ENCODE measurements at places on chromosomes 1 and 21.

DNA sequence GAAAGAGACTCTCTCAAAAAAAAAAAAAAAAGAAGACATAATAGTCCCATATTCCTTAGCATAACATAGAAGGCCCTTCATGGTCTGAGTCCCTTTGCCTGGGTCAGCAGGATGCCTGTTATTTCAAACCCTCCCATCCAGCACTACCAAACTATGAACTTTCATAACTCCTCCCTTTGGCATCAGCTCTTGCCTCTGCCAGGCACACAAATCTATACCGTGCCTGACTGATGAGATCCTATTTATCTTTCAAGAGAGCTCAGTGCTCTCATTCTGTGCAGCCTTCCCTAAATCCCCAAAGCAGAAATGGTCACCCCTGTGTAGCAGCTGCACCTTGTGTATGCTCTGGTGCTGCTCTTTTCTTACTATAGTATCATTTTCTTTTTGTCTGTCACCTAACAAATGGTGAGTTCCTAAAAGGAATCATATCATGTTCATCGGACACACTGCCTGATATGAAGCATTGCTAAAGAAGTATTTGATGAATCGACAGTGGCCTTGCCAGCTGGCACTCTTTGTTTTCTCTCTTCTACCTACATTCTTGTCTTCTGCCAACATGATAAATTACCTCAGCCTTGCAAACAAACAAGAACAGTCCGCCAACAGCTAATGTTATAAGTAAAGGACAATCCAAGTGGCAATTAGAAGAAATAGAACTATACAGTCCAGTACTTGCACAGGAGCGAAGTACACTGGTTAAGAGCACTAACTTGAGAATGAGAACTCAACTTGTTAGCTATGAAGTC, 29.9 kb downstream of the FMO4 start:
- no peak for DNase-seq

GRCh38 chr1:236035681-236036101, 29.2 kb downstream of the NID1 start:
- peak; percentile 47 for DNase-seq

DNA sequence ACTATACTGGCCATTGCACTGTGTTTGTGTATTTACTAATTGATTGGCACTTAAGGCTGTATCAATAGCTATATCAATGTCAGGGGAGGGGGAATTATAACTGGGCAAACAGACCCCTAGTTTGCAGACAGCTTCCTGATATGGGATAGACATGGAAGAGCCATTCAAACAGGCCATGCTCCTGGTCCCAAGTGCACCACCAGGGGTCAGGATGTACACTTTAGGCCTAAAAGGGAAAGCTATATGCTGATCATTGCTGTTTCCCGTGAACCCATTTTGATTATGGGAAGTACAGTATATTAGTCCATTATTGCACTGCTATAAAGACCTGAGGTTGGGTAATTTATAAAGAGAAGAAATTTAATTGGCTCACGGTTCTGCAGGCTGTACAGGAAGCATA, 124.9 kb upstream of the BACE2 start:
- no peak for DNase-seq

DNA sequence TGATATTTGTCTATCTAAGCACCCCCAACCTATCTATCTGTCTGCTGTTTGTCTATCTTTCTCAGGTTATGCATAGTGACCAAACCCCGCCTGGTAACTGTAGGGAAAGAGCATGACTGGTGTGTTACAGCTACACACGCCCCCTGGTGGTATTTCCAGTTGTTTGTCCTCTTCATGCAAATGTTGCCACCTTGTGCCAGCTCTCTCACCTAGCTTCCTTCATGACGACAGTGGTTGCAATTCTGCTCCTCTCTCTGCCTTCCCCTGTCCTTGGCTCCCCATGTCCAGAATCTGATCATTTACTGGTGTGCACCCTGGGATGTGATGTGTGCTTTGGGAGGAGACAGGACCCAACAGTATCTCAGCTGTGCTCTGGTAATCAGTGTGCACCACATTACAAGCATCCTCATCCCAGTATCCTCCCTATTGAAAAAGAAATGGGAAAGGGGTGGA, 8.1 kb upstream of the INKA2 start:
- peak; percentile 91 for DNase-seq

DNA sequence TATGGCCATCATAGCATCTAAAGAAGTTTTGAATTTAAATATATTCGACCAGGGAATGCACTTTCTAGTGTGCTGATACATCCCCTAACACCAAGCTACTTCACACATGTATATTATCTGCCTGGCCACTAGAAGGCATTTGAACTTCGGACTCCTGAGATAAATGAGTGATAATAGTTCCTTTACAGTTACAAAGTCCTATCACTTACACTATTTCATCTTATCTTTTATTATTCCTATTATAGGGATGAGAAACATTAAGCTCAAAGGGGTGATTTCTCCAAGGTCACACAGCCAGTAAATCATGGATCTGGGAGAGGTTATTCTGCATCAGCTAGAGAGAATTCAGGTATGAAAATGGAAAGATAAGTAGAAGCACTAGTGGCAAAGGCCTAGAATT, 40.3 kb downstream of the GPATCH2 start:
- no peak for DNase-seq

GRCh38 chr1:17447501-17447992, 8.1 kb upstream of the RCC2 start:
- no peak for DNase-seq

DNA sequence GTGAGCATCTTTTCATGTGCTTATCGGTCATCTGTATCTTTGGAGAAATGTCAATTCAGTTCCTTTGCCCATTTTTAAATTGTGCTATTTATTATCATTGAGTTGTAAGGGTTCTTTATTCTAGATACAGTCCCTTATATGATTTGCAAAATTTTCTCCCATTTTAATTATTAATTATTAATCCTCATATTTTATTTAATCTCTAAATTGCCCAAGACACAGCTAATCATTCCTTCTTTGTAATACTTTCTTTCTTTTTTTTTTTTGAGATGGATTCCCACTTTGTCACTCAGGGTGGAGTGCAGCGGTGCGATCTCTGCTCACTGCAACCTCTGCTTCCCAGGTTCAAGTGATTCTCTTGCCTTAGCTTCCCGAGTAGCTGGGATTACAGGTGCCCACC, 13.1 kb upstream of the TENT5B start:
- DNase-seq, result no peak

- DNase-seq, result no peak
Observed at GRCh38 chr1:212606395-212607205, 2.0 kb upstream of the ATF3 start.

DNA sequence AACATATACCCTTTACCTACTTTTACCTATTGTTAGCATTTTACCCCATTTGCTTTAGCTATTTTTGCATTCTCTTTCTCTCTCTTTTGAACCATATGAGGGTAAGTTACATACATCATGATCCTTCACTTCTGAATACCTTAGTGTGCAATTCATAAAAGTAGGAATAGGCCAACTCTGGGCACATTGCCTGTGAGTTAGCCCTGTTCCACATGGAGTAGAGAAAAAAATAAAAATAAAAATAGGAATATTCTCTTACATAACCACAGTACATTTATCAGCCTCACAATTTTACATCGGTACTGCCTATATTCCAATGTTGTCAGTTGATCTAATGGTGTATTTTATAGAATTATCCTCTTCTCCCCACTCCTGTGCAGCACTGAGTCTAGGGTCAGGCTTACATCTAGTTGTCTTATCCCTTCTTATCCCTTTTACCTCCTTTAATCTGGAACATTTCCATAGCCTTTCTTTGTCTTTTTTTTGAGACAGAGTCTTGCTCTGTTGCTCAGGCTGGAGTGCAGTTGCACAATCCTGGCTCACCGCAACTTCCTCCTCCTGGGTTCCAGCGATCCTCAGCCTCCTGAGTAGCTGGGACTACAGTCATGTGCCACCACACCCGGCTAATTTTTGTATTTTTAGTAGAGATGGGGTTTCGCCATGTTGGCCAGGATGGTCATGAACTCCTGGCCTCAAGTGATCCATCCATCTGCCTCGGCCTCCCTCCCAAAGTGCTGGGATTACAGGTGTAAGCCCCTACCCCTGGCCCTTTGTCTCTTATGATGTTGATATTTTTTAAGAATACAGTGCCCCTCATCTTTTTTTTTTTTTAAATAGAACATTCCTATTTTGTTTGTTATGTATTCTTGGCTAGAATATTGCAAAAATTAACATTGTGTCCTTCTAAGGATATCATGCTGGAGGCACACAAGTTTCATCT, 11.1 kb upstream of the SLC30A1 start:
- peak; percentile 87 for DNase-seq

- DNase-seq, result no peak
Observed at GRCh38 chr1:3207217-3207848, 138.3 kb downstream of the PRDM16 start.

DNA sequence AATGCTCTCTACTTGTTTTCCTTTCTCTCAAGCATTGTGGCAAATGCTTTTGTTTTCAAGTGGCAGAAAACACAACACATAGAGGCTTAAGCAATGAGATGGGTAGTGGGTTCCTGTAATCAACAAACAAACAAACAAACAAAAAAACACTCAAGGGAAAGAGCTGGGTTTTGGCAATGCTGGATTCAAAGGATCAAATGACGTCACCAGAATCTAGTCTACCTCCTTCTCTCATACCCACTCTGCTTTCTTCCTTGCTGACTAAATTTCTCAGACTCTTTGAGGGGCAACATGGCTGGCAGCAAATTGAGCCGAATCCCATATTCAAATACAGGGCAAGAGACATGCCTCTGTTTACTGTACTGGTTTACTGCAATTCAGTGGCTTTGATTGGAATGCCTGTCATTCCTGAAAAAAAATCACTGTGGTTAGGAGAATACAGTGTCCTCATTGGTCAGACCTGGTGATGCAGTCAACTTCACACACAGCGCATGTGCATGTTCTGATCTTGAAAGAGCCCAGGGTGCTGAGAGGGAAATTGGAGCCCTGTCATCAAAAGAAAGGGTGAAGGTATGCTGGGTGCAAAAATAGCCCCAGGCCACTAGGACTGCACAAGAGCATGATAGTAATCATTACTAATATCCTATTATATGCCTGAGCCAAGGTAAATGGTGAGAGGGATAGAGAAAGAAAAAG, 356.2 kb downstream of the KCTD3 start:
- DNase-seq, result no peak

GRCh38 chr1:180376253-180376652, 126.1 kb downstream of the ACBD6 start:
- DNase-seq, result no peak

- no peak for DNase-seq
Observed at GRCh38 chr21:28561772-28562171, 430.9 kb downstream of the LTN1 start.

- no peak for DNase-seq
Observed at GRCh38 chr1:171296897-171297296, 17.1 kb upstream of the FMO4 start.

- DNase-seq, result no peak
Observed at GRCh38 chr1:221631556-221631955, 110.3 kb downstream of the DUSP10 start.

DNA sequence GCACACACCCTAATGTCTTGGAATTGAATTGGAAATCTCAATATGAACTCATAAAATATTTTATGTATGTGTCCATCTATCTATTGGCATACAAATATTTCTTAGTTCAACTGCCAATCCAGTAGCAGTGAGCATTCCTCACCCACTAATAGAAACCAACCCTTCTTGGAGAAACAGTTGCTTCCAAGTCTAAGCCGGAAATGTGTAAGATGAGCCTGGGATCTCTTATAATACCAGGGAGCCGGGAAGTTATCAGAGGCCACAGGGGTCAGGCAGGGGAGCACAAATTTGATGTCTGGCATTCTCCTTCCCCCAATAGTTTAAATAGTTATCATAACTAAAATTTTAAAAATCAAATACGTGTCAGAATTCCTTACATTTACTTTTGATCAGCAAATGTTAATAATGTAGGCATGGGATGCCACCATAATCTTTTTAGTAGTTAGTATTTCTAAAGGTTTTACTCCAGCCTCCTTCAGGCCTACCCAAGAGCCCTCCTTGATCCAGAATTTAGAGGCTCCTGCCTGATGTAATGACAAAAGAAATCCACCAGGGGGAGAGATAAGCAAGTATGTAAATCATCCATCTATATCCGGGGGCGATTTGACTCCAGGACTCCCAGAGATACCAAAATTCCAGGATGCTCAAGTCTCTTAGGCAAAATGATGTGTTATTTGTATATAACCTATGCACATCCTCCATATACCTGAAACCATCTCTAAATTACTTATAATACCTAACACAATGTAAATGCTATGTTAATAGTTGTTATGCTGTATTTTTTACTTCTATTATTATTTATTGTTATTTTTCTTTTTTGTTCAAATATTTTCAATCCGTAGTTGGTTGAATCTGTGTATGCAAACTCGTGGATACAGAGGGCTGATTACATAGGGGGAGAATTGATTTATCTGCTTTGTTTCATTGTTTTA, 218.7 kb upstream of the COA6 start:
- peak; percentile 85 for DNase-seq

- no peak for DNase-seq
Observed at GRCh38 chr1:221172841-221173240, 293.6 kb downstream of the HLX start.

DNA sequence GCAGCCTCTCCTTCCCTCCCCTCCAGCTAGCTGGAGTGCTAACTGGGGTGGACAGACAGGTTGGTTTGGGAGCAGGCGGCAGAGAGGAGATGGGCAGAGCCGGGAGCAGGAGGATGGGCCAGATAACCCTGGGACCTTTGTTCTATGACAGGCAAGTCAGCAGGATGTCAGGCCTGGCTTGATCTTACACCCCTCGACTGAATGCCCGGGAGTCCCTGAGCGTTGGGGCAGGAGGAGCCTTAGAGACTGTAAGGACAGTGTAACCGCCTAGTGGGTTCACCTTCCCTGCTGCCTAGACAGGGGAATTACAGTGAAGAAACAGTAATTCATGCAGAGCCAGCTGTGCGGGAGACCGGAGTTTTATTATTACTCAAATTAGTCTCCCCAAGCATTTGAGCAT, 60.2 kb downstream of the MDM4 start:
- no peak for DNase-seq

GRCh38 chr1:200524092-200524491, 96.5 kb downstream of the KIF14 start:
- DNase-seq, result no peak

DNA sequence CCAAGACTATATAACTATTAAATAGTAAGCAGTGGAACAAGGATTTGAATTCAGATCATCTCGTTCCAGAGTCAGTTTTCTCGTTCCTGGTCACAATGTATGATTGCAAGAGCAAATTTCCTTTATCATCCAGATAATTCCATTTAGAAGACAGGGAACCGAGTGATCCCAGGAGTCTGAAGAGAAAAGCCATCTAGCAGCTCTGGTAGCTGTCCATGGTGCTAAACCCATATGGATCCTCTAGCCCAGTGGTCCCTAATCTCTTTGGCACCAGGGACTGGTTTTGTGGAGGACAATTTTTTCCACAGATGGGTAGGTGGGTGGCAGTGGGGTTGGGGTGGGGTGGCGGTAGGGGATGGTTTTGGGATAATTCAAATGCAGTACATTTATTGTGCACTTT, 229.4 kb downstream of the PTPRU start:
- DNase-seq, result no peak

- DNase-seq, result no peak
Observed at GRCh38 chr21:32547018-32547417, 38.3 kb downstream of the TCP10L start.

- DNase-seq, result no peak
Observed at GRCh38 chr1:184945029-184945428, 29.3 kb downstream of the NIBAN1 start.

GRCh38 chr21:15552914-15553494, 176.8 kb upstream of the USP25 start:
- DNase-seq, result peak; percentile 58

- no peak for DNase-seq
Observed at GRCh38 chr1:179015396-179015795, 10.3 kb upstream of the FAM20B start.

- DNase-seq, result no peak
Observed at GRCh38 chr1:199851439-199852140, 175.9 kb upstream of the NR5A2 start.

All from cardiac fibroblast (primary cell).